ENCODE measurements at places on chromosomes 3 and 15. TPM values are rescaled to one million over a fixed set of nuclear protein-coding genes. Genes with fewer than 3 reads are reported as not detected.

DNA sequence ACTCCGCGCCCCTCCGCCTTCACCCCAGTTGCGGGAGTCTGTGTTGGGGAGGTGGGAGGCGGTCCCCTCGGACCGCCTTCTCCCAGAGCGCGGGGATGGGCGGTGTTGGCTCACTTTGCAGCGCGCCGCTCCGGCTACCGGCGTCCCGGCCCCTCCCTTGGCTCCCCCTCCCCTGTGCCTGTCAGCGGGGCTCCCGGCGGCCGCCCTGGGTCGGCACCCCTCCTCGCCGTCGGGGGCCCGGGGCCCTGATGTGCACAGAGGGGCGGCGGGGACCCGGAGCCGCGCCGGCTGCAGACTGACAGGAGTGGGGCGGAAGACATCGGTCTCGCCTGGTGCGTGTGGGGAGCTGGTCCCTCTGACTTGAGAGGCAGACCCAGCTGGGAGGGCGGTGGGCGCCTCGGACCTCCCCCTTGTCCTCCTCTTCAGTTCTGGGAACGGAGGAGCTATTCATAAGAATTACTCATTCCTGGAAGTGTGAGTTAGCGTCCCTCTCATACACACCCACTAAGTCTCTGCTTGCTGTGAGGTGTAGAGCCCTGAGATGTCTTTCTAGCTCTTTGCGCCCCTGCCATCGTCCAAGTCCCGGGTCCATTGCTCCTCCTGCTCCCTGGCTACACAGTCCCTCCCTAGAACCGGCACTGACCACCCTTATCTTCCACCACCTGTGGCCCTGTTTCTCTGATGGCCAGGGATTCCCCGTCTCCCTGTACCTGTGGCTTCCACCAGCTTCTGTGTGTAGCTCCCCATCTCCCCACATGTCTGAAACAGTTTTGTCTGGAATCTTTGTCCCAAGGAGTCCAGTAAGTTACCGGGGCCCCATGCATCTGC, 42.3 kb upstream of the ROPN1 start:
- peaks cover 22% of the 10 kb centered on the region for H3K4me1 ChIP-seq
- peak overlapping the region; percentile 86 for H3K27ac ChIP-seq
- no peaks in the 10 kb centered on the region for H3K36me3 ChIP-seq
- DNase-seq = peak; percentile 24

GRCh38 chr3:148319161-148319915, 378.4 kb upstream of the AGTR1 start:
- H3K4me1 ChIP-seq = no peaks in the 10 kb centered on the region
- H3K36me3 ChIP-seq = no peaks in the 10 kb centered on the region
- no peak overlapping the region for H3K27ac ChIP-seq
- no peak for DNase-seq
- H3K27me3 ChIP-seq = no peaks in the 10 kb centered on the region

GRCh38 chr3:156175570-156175969, 55.2 kb downstream of the KCNAB1 start:
- H3K36me3 ChIP-seq = no peaks in the 10 kb centered on the region
- no peaks in the 10 kb centered on the region for H3K27me3 ChIP-seq
- no peaks in the 10 kb centered on the region for H3K4me1 ChIP-seq
- H3K4me3 ChIP-seq = no peak overlapping the region

DNA sequence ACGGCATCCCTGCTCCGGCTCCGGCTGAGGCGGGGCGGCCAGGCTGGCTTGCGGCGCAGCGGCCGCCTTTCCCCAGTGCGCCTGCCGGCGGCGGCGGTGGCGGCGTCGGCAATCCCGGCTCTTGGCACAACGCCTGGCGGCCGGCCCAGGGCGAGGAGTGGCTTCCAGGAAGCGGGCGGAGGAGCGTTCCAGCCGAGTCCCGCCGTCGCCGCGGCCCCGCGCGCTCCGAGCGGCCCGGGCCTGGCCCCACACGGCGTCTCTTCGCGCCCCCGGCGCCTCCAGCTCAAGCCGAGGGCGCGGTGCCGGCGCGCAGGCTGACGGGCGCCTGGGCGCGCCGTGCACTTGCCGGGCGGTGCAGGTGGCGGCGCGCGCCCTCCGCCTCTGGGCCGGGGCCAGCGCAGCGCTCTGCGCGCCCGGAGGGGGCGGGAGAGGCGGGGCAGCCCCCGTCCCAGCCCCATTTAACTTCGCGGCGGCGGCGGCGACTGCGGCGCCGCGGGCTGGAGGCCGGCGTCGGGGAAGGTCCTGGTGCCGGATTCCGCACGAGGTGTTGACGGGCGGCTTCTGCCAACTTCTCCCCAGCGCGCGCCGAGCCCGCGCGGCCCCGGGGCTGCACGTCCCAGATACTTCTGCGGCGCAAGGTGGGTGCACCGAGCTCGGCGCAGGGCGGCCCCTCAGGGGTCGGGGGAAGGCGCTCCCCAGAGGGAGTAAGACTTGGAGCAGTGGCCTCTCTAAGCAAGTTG, at the start of gene ADAMTSL3:
Gene ADAMTSL3 (plus strand): TSS at position 485 of the 740 bp plus-strand sequence. CDS start 1,639 bp downstream, outside the sequence.
- peak; percentile 66 for DNase-seq
- H3K36me3 ChIP-seq = no peaks in the 10 kb centered on the region

DNA sequence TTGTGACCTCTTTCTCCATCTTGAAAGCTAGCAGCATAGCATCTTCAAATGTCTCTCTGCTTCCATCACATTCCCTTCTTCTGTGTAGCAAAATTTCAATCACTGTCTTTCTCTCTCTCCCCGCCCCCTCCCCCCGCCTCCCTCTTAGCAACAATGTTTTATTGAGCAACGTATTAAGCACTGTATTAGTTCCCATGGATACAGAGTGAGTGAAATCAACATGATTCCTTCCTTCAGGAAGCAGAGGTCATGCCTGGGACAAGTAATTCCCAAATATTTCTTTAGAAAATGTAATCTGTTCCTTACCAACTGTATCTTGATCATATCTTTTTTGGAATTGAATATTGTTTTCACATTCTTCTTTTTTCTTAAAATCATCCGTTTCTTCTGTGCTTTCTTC, 373.7 kb upstream of the NECTIN3 start:
- H3K36me3 ChIP-seq = no peaks in the 10 kb centered on the region
- no peak overlapping the region for H3K27ac ChIP-seq
- no peaks in the 10 kb centered on the region for H3K4me1 ChIP-seq
- no peak overlapping the region for H3K4me3 ChIP-seq
- no peaks in the 10 kb centered on the region for H3K27me3 ChIP-seq

DNA sequence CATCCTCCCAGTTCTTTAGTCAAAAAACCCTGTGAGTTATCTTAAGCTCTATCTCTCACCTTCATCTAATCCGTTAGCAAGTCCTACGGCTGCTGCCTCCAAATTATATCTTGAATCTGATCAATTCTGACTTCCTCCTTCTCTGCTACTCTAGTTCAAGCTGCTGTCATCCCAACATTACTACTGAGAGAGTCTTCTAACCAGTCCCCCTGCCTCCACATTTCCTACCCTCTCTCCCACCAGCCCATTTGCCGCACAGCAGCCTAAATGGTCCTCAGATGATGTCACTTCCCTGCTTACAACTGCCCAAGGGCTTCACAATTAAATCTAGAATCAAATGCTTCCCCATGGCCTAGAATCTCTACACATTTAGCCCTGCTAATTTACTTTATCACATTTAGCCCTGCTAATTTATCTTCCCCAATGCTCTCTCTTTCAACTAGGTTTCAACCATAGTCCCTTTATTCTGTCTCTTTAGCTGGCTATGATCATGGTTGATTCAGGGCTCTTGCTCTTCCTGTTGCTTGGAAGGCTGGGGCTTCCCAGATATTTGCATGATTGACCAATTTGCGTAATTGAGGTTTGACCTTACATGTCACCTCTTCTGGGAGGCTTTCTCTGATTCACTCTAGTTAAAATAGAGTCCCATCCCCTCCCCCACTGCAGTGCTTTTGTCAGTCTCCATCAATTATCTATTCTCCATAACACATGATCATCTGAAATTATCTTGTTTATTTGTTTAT, 11.0 kb upstream of the ARL14 start:
- no peaks in the 10 kb centered on the region for H3K36me3 ChIP-seq
- peaks cover 6% of the 10 kb centered on the region for H3K4me1 ChIP-seq
- no peaks in the 10 kb centered on the region for H3K27me3 ChIP-seq

Gene BFSP2
- total RNA-seq = not detected

Gene GOLGA8M
- total RNA-seq = not detected

Gene DOCK3
- 0.64 TPM for total RNA-seq

Gene AQP9
- total RNA-seq = not detected

Gene SHISA5
- total RNA-seq = 72.9 TPM
